Stomach (tissue), 19 donors: ENCODE measurements at places on chromosomes 11 and 22.

DNA sequence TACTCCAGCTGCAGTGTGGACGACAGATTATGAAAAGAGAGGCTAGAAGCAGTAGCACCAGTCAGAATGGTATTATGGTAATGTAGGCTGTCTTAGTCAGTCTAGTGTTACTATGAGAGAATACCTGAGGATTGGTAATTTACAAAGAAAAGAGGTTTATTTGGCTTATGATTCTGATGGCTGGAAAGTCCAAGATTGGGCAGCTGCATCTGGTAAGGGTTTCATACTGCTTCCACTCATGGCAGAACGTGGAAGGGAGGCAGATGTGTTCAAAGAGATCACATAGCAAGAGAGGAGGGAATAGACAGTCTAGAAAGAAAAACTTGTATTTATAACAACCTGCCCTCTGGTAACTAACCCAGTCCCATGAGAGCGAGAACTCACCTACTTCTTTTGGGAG, 77.3 kb upstream of the NAV2 start:
- no peak overlapping the region for H3K27ac ChIP-seq
- H3K4me3 ChIP-seq: no peak overlapping the region
- no peaks in the 10 kb centered on the region for H3K36me3 ChIP-seq
- H3K27me3 ChIP-seq: no peaks in the 10 kb centered on the region
- H3K4me1 ChIP-seq: peaks cover 9% of the 10 kb centered on the region
- no peak for DNase-seq

GRCh38 chr22:49561976-49562375, 265.7 kb downstream of the BRD1 start:
- no peaks in the 10 kb centered on the region for H3K36me3 ChIP-seq
- no peak overlapping the region for H3K27ac ChIP-seq
- no peaks in the 10 kb centered on the region for H3K27me3 ChIP-seq
- H3K4me3 ChIP-seq: no peak overlapping the region

GRCh38 chr22:39518144-39518786, 2.1 kb upstream of the ATF4 start:
- H3K27ac ChIP-seq: peak overlapping the region; percentile 99
- no peak for DNase-seq
- H3K4me3 ChIP-seq: no peak overlapping the region
- no peaks in the 10 kb centered on the region for H3K27me3 ChIP-seq

GRCh38 chr22:24357547-24357946, 69.9 kb upstream of the ADORA2A start:
- no peaks in the 10 kb centered on the region for H3K27me3 ChIP-seq
- H3K4me1 ChIP-seq: no peaks in the 10 kb centered on the region
- H3K27ac ChIP-seq: no peak overlapping the region

DNA sequence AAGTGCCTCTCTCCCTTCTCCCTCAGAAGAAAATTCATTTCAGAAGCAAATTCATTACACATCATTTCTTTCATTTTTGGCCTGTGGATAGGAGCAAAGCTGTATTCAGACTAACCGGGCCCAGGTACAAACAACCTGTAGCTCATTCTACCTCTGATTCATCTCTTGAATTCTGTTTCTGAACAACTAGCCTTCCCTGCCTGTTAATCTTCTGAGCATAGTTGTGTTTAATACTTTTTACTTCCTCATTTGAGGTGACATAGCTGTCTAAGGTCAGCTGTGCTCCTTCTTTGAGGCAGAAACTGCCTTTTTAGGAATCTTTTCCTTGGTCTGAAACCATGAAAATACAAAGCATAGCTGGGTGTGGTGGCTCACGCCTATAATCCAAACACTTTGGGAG, 12.6 kb upstream of the IL18BP start:
- no peak for DNase-seq
- no peak overlapping the region for H3K4me3 ChIP-seq
- no peaks in the 10 kb centered on the region for H3K27me3 ChIP-seq
- peak overlapping the region; percentile 9 for H3K27ac ChIP-seq
- no peaks in the 10 kb centered on the region for H3K4me1 ChIP-seq
- peaks cover 49% of the 10 kb centered on the region for H3K36me3 ChIP-seq
